Muscle of leg (tissue), 16 donors: ENCODE measurements at places on chromosomes 4 and X. TPM values are rescaled to one million over a fixed set of nuclear protein-coding genes. Genes with fewer than 3 reads are reported as not detected.

DNA sequence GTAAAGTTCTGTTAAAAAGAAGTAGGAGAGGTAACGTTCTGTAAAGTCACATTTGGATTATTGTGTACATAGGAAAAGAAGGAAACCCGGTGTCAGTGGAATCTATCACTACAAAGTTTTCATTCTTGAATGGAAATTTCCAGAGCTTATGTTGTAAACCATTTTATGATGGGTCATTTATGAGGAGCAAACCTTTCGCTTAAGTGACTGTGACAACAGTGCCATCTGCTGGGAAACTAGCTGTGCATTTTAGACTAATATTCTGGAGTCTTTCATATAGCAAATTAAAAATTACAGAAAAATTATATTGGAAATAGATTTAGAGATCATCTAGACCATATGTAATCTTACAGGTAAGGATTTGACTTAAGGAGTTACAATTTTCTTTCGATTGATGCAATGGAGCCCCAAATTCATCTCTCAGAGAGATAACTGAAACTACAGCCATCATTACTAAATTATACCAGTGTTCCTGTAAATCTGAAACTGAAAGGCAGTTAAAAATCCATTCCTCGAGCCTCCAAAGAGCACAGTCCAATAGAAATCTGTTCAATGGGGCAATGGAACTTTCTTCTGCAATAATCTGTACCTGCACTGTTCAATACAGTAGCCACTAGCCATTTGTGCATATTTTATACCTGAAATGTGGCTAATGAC is 26.9 kb downstream of the ASB9 start:
- DNase-seq: peak; percentile 72

- DNase-seq: no peak
Measured at GRCh38 chr4:10606483-10607155, 77.9 kb downstream of the CLNK start.

DNA sequence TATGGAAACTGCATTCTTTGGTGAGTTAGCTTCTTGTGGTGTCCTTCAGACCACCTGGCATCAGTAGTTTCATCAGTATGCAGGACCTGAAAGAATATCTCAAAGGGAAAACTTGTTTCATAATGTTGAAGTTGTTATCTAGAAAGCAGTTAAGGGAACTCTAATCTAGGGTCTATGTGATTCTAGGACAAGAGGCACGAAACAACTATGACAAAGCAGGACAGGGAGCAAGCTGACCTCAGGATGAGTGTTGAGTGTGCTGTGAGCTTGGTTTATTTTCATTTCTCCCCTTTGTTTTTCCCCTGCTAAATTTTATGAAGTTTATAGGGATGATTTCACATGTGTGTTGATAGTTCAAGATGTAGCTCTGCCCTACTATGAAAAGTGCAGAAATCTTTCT is 65.7 kb downstream of the MXRA5 start:
- DNase-seq: no peak

DNA sequence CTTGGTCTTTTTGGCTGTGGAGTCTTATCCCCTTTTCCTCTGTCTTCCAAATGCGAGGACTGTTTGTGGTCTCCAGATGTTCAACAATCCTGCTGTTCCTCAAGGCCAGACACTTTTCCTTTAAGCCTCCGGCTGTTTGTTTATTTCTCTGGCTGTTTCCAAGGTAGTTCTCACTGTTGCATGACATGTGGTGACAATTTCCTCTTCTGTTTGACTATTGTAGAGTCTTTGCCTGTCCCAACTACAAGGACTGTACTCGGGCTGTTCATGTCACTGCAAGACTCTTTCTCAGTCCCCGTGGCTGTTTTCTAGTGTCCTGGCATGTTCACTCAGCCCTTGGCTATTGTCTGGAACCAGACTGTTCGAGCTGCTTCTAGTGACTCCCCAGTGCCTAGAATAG is 50.6 kb downstream of the ZNF157 start:
- DNase-seq: no peak

The HOPX gene
- 16.2 TPM for polyA plus RNA-seq

DNA sequence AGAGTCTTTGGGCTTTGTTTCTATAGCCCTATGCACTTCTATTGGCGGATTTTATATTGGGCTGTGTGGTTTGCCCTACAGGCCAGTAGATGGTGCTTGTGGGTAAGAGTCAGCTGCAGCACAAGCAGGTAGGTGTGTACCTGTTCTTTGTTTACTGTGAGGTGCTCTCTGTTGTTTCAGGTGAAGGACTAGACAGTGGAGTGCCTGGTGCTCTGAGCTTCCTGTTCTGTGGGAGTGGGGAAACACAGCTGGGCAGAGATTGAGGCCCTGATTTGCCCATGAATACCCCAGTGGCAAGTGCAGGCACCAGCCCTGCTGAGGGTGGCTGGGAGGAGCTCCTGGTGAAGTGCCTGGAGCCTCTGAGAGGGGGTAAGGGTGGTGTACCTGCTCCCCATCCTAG is 26.3 kb upstream of the UCP1 start:
- no peak for DNase-seq

The FHDC1 gene
- 6.9 TPM for polyA plus RNA-seq

The WDR44 gene
- 75.1 TPM for polyA plus RNA-seq

- DNase-seq: no peak
Measured at GRCh38 chr4:77147079-77147782, 9.8 kb upstream of the CCNG2 start.

DNA sequence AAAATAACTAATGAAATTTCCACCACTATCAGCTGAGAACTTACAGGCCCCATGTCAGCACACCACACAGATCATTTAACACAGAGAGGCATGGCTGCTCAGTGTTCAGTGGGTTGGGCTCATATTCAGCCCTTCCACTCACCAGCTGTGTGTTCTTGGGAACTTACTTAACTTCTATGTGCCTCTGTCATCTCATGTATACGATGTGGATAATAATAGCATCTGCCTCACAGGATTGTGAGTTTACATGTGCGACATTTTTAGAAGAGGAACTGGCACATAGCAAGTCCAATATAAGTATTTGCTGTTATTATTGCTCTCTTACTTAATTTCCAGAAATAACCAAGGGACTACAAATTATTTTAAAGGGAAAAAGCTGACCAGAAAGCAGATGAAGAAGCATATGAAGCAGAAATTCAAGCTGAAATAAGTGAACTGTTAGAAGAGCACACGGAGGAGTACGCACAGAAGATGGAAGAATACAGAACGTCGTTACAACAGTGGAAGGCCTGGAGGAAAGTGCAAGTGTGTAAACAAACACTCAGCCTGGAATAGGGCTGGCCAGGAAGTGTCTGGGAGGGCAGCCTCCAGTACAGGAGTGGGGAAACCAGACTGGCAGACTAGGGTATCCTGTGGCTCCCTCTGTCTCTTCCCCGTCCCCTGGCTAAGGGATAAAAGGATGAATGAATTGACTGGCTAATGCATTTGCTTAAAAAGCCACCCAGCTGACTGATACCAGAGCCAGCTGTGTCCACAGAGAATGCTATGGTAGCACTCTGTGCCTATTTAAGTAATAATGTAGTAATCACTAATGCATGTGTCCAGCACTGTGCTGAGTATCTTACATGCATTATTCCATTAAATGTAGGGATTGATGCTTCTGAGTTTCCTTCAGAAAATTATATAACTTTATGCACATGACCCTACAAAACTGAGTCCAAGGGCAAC is 67.1 kb downstream of the CC2D2A start:
- DNase-seq: peak; percentile 20

- DNase-seq: peak; percentile 56
Measured at GRCh38 chr4:87011340-87012034, 76.7 kb downstream of the AFF1 start.

DNA sequence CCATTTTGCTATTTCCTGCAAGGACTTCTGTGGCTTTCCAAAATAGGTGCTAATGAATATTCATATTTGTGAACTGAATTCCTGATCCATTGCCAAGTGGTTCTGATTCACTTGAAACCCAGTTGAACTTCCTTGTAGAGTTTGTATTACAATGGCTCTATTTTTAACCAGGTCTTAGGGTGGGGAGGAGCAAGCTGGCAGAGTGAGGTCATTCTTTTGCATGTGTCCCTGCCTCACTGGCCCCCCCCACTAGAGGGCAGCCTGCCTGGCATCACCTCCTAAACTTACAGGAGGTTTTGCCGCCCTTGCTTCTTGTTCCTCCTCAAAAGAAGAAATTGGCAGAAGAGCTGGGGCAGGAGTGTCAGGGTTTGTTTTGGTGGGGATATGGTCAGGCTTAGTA is 10.5 kb downstream of the PTTG2 start:
- peak; percentile 42 for DNase-seq

The MUC7 gene
- not detected for polyA plus RNA-seq

DNA sequence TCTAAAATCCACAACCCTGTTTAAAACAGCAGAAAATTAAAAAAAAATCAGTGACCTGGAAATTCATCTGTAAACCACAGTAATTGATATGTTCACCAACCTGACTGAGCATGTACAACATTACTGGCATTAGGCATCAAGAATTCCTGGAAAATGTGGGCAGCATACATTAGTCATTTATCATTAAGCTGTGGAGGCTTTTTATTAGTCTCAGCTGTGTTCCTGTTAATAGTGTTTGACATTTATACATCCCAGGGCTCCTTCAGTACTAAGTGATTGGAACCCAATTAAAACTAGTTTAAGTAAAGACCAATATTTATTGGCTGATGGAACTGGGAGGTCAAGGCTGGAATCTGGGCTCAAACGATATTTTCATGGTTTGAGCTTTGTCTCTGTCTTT is 227.3 kb upstream of the GIMD1 start:
- DNase-seq: no peak

The PDZD4 gene
- 6.3 TPM for polyA plus RNA-seq

The SSX1 gene
- not detected for polyA plus RNA-seq

DNA sequence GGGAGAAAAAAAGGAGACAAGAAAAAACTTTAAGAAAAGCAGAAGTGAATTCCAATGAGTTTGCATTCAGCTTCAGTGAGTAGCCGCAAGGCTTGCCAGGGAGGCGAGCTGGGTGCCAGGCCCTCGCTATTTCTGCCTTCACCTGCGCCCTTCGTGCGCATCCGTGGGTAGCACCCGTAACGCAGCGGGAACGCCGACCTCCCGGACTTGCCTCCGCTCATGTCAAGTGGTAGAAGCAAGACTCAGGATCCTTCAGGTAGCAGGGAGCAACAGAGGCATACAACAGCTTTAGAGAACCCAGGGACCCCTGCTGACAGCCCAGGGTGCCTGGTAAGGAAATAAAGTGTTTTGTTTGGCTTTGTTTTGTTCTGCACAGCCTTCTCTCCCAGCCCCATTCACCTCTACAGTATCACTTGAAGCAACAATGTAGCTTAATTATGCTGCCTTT is 140.0 kb upstream of the BCOR start:
- DNase-seq: no peak

DNA sequence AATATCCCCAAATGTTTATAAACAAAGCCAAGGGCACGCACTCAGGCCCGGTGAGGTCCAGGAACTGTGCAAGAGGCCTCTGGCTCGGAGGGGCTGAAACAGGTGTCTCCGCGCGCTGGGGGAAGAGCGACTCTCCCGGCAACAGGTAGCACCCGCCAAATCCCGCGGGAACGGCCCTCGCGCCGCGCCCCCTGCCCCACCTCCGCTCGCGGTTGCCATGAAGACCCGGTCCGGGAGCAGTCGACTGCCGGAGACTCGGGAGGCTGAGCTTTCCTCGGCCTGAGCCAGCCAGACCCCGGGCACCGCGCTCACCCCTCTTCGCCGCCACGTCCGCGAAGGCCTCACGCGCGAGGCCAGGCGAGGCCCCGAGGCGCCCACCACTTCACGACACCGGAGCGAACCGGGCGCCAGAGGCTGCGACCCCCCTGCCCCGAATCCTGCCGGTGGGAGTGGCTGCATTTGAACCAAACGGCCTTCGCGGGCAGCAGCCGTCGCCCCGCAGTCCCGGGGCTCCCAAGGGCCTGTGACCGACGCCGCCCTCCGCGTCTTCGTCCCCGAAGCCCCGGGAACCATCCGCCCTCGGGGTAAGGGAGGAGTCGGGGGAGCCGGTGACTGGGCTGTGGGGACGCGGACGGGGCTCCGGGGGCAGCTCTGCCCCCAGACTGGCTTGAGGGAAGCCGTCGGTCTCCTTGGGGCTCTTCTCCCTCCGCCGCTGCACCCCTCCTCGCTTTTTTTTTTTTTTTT is at the start of gene NSUN7:
Gene NSUN7 (plus strand): TSS at position 239 of the 744 bp plus-strand sequence. CDS start 739 bp downstream, outside the sequence.
- DNase-seq: peak; percentile 65

DNA sequence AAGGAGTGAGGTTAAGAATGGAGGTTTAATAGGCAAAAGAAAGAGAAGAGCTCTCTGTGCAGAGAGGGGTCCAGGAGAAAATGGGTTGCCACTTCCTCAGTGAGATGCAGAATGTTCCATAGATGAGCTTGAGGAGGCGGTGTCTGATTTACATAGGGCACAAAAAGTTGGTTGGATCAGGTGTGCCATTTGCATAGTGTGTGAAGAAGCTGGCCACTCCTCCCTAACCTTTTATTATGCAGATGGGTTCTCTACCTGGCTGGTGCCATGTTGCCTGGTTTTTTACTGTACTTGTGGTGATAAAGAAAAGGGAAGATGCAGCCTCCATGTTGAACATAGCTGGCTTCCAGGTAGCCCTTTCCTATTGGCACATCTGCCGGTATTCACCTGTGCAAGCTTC is 27.3 kb downstream of the SUPT20HL1 start:
- DNase-seq: no peak

- no peak for DNase-seq
Measured at GRCh38 chr4:22414833-22415232, 101.0 kb downstream of the ADGRA3 start.

GRCh38 chrX:12920990-12921389 is 14.6 kb downstream of the TLR8 start:
- no peak for DNase-seq

The ADH7 gene
- polyA plus RNA-seq: not detected

GRCh38 chrX:31268359-31268758 is 196.5 kb upstream of the FTHL17 start:
- DNase-seq: peak; percentile 41

The SPACA5 gene
- polyA plus RNA-seq: not detected

DNA sequence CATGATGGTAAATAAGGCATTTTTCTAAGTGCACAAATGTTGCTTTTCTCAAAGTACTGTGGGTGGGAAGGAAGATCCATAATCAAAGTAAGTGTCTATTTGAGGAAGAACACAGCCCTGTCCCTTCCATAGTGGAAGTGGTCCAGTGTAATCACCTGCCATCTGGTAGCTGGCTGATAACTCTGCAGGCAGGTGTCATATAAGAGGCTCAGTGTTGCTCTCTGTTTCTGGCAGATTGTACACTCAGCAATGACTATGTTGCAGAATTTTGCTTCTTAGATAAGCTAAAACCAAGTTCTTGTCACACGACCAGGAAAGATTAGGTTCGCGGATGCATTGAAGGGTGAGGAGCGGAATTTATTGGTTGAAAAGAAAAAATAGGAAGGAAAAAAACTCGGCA is 20.9 kb downstream of the SAGE1 start:
- DNase-seq: no peak

GRCh38 chrX:46218373-46218772 is 326.8 kb downstream of the ZNF674 start:
- DNase-seq: no peak

GRCh38 chr4:40305328-40306170 is 29.6 kb upstream of the CHRNA9 start:
- no peak for DNase-seq

The RFC1 gene
- 29.1 TPM for polyA plus RNA-seq

The TCP11X2 gene
- not detected for polyA plus RNA-seq

The CFAP299 gene
- 0.41 TPM for polyA plus RNA-seq

DNA sequence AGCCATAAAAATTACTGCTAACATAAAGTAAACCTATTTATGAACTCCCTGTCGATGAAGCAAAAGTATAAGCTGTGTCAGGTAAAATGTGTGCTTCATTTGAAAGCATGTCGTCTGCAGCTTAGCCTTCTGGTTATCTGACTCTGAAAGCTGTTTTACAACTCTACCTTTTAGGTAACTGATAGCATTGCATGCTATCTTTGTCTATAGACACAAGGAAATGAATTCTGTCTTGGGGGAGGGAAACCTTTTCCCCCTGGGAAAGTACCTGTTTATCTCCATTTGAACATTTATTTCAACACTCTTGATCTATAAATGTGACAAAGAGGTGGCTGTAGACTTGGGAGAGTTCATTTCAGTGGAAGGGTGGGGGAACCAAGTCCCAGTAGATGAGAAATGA is 51.4 kb downstream of the RAB40A start:
- DNase-seq: no peak

The ING2 gene
- polyA plus RNA-seq: 16.0 TPM
